AG09319 (cell line): ENCODE measurements at places on chromosomes 3 and 15.
A peak's percentile ranks its signal among the peaks of the same experiment; 100 is the strongest.

DNA sequence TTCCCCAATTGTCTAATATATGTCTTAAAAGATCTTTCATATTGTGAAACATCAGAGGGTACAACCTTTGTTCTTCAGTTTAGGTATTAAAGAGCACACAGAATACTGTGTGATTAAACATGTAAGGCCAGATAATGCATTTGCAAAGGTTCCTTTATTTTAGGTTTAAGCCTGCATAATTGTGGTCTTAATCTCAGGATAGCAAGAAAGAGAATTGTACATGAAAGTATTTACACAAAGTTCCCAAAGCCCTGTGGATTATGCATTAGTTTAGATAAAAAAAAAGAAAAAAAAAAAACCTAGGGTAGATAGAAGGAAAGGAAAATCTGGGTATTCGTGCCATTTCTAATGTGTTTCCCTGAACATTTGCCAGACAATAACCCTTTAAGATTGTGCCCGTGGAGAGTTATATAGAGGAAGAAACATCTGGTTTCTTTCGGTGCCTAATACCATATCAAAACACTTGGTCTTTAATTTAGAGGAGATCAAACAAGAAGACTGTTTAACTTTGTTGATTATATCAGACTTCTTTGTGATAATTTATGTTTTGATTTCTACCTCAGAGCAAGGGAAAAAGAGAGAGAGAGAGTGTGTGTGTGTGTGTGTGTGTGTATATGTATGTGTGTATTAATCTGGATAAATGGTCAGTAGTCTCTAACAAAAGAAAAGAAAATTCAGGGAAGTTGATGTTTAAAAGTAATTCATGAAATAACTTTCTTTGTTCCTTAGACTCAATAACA, 139.6 kb upstream of the CGNL1 start:
- no peak for DNase-seq

GRCh38 chr3:3847994-3848922, 49.0 kb downstream of the LRRN1 start:
- no peak for DNase-seq

- DNase-seq, result no peak
These were observed 8.4 kb downstream of the MYO1E start for GRCh38 chr15:59364248-59364647.

- no peak for DNase-seq
These were observed 354.6 kb downstream of the GAP43 start for GRCh38 chr3:115977866-115978265.

GRCh38 chr15:88166082-88166993, 90.2 kb downstream of the NTRK3 start:
- DNase-seq, result no peak

GRCh38 chr3:75218577-75218976, 445.6 kb upstream of the FRG2C start:
- no peak for DNase-seq

GRCh38 chr3:166211451-166211850, 374.2 kb upstream of the BCHE start:
- no peak for DNase-seq

DNA sequence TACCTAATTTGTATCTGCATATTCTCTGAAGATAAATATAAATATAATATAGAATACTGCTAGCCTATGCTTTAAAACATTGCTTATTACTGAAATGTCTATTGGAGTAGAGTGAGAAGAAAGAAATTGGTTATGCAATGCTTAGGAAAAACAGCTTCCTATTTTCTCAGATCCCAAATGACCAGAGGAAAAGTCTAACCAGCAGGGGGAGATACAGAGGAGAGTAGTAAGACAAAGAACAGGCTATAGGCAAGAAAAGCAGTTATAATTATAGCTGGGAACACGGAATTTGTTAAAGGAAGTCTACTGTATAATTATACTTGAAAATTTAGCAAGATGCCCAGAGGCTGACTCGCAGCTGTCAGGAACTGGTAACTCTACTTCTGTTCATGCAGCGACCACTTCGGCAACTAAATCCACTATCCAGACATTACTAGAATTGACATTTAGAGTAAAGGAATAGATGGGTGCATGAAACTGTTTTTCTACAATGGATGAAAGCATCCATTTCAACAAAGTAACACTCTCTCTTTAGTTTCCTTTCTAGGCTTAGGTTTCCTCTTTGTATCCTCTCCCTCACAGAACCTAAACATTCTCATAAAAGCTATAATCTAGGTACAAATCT, 97.2 kb downstream of the TBC1D5 start:
- DNase-seq, result peak; percentile 41

- no peak for DNase-seq
These were observed 19.1 kb downstream of the GPR160 start for GRCh38 chr3:170056710-170057454.

DNA sequence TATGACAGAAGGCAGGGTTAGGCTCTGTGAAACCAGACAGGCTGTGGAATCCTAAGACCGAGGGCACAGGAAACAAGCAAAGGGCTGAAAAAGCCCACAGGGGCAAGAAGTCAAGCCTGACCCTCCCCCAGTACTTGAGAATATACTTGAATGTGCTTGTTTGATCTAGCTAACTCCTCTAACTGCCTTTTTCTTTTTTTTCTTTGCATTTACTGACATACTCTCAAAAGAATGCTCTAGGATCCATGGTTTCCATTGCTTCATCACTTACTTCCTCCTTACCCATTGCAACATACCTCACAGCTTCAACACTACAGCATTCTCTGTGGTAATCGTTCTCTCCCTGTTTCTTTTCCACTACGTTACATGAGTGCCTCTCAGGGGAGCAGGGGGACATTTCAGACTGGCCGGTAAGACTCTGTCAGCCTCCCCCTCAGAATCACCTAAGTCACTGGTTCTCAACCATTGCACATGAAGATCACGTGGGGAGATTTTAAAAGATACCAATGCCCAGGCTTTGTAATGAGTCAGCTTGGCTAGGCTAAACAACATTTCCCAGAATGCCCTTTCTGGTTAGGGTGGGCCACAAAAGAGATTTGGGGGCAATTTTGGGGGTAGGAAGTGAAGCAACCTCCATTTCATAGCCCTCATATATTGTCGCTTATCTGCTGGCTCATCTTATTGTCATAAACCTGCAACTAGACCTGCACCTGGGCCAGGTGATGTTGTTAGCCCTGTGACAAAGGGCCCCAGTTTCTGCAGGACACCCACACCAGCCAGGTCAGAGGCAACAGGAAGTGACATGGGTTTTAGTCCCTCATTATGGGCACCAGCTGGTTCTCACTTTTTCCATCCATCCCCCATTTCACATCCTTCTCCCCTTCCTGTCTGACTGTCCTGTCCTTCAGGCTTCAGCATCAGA, 24.6 kb upstream of the RSL24D1 start:
- peak; percentile 84 for DNase-seq

GRCh38 chr3:24829629-24830229, 335.1 kb upstream of the THRB start:
- no peak for DNase-seq

DNA sequence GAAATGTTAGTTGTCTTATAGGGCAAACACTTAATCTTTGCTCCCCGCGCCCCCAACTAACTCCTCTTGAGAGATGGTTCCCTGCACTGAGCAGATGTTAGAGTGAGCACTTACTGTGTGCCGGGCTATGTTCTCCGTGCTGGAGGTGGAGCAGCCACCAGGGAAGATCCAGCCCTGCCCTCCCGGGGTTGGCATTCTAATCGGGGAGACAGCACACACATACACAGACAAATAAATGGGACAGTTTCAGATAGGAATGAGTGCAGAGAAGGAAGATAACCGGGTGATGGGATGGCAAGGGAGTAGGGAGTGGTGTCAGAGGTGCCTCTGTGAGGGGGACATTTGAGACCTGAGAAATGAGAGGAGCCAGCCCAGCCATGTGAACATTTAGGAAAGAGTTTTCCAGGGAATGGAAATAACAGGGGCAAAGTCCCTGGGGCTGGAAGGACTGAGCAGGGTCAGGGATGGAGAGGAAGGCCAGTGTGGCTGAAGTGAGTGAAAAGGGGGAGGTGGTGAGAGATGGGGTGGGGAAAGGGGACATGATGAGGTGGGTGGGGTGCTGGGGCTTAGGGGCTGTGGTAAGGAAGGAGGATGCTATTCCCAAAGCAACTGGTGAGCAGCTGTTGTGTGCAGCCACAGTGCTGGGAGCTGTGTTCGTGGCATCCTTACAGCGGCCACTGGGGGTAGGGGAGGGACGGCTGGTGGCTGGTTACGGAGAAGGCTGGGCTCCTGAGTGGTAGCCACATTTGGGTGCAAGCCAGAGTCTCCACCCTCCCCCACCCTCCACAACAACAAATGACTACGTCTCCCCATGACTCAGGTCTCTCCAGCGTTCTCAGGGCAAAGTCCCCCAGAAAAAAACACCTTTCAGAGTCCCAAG, 15.4 kb upstream of the FGD5 start:
- DNase-seq, result no peak

DNA sequence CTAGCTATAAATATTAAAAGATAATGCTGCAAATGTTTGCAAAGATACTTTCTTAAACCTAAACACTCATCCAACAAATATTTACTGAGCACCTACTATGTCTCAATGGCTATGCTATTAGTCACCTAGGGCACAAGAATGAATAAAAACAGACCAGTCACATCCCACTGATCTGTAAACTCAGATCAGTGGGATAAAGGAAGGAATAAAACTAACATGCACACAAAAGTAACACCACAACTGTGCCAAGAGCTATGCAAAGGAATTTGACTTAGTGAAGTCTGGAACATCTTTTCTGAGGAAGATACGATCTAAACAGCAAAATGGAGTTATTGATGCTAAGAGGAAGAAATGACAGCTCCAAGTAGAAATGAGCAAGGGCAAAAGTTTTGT, 56.6 kb downstream of the CBLB start:
- no peak for DNase-seq

DNA sequence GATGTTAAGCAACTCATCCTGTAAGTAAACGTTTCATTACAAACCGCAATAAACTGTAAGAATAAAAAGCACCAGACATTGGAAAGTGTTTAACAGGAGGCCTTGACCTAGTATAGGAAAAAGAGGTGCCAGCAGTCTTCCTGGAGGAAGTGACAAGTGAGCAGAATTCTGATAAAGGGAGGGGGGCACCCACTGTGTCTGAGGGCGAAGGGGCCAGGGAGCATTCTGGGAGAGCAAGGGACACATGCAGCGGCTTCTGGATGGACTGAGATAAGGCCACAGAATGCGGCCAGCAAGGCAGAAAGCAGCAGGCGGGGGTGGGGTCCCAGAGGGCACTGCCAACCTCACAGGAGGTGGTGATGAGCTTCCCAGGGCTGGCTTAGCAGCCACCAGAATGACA, 80.2 kb downstream of the MTHFS start:
- no peak for DNase-seq

DNA sequence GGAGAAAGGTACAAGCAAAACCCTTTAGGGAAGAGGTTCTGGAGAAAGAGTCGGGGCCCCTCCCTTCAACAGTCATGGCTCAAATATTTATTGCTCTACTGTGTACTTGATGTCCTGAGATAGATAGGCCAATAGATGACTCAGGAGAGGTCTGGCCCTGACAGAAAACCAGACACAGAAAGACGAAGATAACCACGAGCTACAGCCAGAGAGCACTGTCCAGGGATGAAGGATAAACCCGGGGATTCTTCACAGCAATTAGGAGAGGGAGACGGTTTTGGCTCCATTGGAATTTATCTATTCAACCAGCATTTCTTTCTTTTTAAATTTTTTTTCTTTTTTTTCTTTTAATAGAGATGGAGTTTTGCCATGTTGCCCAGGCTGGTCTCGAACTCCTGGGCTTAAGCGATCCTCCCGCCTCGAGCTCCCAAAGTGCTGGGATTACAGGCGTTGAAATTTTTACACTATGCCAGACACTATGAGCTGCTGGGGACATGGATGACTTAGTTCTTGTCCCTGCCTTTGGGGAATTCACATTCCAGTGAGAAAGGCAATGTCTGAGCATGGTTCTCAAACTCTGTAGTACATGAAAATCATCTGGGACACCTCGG, 4.6 kb upstream of the CIDEC start:
- no peak for DNase-seq

- DNase-seq, result peak; percentile 4
These were observed 26.9 kb upstream of the LINGO1 start for GRCh38 chr15:77659350-77660321.

DNA sequence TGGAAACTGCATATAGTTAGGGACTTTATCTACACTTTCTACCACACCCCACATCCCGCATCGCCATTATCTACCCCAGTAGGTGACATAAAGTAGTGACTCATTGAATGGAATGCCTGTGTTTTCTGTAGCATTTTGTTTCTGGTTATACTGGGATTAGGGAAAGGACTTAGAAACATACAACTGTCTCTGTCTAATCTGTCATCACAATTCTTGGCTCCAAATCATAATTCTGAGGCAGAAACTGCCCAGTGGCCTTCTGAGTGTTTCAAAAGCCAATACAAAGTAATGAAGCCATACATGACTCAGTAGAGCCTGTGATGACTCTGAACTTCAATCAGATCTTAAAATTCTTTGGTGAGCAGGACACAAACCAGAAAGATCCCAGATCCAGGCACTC, 115.7 kb upstream of the CHRM5 start:
- no peak for DNase-seq

DNA sequence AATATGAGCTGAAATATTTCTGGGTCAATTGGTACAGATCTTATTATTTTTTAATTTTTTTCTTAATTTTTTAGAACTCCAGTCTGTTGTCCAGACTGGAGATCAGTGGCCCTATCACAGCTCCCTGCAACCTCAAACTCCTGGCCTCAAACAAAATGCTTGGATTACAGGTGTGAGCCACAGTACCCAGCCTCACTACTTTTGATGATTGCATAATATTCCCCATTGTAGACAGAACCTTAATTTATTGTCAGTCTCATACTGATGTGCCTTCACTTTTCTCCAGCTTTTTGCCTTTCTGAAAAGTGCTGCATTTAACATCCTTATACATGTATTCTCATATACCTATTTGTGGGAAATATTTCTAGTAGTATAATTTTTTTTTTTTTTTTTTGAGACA, 144.9 kb downstream of the LIPC start:
- no peak for DNase-seq

DNA sequence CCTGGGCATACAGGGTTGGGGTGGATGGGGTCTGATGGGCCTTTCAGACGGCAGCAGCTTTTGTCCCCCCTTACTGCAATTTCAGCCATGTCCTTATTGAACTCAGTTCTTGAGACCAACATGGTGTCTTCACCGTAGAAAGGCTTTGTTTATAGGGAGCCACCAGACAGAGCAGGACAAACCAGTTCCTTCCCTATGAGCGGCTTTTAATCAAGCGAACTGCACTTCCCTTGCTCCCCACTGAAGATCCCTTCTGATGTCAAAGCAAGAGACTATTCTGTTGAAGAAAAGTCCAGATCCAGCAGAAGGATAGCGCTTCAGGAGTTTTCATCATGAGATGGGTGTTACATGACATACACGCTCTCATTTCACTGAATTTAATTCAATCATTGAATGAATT, 100.4 kb downstream of the CD47 start:
- DNase-seq, result no peak

- no peak for DNase-seq
These were observed 95.9 kb downstream of the SLC49A4 start for GRCh38 chr3:122890720-122891220.
